ENCODE measurements at places on chromosomes 2 and 18.

GRCh38 chr2:127196998-127197397 is 23.1 kb downstream of the CYP27C1 start:
- DNase-seq, result peak; percentile 10

- no peak for DNase-seq
Observed at GRCh38 chr2:208570851-208571763, 164.5 kb downstream of the PTH2R start.

GRCh38 chr2:177984749-177985148 is 87.8 kb downstream of the PDE11A start:
- no peak for DNase-seq

DNA sequence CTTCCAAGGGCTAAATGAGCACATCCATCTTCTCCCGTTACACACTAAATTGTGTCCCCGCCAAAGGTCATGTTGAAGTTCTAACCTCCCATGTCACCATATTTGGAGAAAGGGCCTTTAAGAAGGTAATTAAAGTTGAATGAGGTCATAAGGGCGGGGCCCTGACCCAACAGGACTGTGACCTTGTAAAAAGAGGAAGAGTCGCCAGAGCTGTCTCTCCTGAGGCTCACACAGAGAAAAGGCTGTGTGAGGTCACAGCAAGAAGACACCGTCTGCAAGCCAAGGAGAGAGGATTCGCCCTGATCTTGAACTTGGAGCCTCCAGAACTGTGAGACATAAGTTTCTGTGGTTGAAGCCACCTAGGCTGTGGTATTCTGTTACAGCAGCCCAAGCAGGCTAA is 24.1 kb downstream of the TRABD2A start:
- DNase-seq, result peak; percentile 36

DNA sequence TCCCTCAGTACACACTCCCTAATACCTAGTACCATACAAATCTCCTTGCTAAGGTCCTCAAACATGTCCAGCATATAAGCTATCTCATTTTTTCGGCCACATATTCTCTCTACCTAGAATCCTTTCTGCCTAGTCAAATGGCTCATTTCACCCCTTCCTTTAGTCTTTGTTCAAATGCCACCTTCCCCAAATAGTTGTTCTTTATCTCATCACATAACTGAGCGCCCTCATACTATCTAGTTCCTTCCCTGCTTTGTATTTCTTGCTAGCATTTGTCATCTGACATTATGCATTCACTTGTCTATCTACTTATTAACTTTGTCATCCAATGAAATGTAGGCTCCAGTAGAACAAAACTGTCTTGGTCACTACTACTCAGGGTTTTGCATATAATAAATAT is 35.5 kb downstream of the RPRD1A start:
- DNase-seq, result no peak

DNA sequence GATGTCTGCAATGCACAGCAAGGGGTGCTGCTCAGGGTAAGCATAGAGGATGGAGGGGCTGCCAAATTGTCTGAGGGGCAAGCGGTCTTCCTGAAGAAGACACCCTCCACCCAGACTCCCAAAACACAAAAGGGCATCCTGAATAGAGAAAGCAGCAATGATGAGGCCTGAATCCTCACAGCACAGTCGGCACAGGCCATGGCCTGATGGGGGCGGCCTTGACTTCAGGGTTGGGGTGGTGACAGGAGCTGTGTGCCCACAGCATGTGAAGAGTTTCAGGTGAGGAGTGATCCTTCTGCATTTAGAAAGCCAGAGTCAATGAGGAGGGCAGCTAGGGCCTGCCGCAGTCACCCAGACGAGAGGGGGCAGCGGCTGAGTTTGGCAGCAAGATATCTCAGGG is 159.4 kb downstream of the GALNT14 start:
- no peak for DNase-seq

DNA sequence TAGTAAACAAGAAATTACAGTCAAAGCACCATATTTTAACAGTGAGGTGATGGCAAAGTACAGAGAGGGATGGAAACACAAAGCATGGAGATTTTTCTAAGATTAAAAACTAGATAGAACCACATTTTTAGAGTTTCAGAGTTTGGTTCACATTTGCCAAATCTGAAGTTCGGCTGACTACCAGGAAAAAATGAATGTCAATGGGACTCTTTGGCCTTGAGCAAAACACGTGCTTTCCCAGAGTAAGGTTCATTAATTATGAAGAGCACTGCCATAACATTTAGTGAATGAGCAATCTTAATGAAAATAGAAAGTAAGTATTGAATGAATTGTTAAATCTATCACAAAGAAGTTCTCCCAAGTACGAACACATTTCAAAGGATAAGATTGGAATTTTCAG is 571.2 kb upstream of the VRK2 start:
- no peak for DNase-seq

GRCh38 chr2:64650722-64651338 is 2.9 kb downstream of the SERTAD2 start:
- no peak for DNase-seq

DNA sequence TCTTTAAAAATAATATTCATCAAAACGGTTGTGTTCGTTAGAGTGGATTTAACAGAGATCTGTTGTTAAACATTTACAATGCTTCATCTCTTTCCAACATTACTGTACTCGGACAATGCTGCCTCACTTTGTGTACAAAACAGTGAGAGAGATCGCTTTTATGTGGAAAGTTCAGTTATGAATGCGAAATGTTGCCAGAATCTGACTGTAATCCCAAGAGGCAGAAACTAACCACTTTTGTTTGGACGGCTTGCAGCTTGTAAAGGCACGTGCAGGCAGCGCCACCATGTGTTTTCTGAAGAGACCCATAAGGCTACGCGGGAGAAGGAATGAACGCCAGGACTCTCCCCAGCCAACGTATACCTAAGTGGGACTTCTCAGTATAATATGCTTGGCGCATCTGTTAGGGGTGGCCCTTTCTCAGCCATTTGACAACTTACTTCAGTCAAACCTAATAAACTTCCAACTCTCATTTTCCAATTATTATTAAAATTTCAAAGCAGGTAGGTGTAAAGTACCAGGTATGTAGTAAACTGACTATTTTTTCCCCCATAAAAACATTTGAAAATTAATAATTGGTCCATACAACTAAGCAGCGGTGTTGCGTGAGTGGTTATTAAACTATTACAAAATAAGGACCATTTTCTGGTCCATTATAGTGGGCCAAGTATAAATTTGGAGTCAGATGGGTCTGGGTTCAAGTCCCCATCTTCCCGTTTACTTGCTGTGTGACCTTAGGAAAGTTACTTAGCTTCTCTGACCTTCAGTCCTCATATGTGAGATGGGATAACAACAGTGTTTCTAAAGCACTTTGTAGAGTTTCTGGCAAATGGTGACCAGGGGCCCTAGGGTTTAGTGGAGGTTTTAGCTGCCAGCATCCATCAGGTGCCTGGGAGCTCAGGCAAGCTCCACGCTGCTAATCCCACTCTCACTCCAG is 5.6 kb upstream of the NAPG start:
- peak; percentile 64 for DNase-seq

GRCh38 chr2:212537726-212538304 is 787 bp downstream of the ERBB4 start:
- DNase-seq, result no peak
